ENCODE measurements at places on chromosomes 11 and 22. TPM values are rescaled to one million over a fixed set of nuclear protein-coding genes. Genes with fewer than 3 reads are reported as not detected.

HEPN1 gene
- total RNA-seq: not detected

C22orf15 gene
- total RNA-seq: not detected

ABTB2 gene
- total RNA-seq: 28.4 TPM

INSC gene
- not detected for total RNA-seq

MS4A12 gene
- not detected for total RNA-seq

SVIP gene
- 12.1 TPM for total RNA-seq

CD3D gene
- not detected for total RNA-seq

ZNF280B gene
- total RNA-seq: 1.4 TPM

MRGPRE gene
- not detected for total RNA-seq

IGF2 gene
- total RNA-seq: 2.3 TPM

LMF2 gene
- 33.1 TPM for total RNA-seq

KDM4D gene
- total RNA-seq: 0.51 TPM

UPK3A gene
- not detected for total RNA-seq

OR52A1 gene
- not detected for total RNA-seq

NPAS4 gene
- not detected for total RNA-seq

GLYATL1B gene
- total RNA-seq: not detected

AP1B1 gene
- total RNA-seq: 21.8 TPM

C22orf31 gene
- not detected for total RNA-seq

SCN4B gene
- total RNA-seq: not detected

EFEMP2 gene
- total RNA-seq: 0.52 TPM

GGTLC3 gene
- total RNA-seq: not detected

RASGRP2 gene
- total RNA-seq: 1.5 TPM

NLRP14 gene
- total RNA-seq: not detected

ANO5 gene
- 1.9 TPM for total RNA-seq

PDHX gene
- 32.2 TPM for total RNA-seq

GRAMD1B gene
- 22.3 TPM for total RNA-seq

OR5P2 gene
- total RNA-seq: not detected

MMP3 gene
- total RNA-seq: 0.48 TPM

Measured in A549 treated with Mapracorat at 1 μM for 4 hours (cell line).